NCI-H1417 (cell line): ENCODE measurements at places on chromosomes 6 and 20.

DNA sequence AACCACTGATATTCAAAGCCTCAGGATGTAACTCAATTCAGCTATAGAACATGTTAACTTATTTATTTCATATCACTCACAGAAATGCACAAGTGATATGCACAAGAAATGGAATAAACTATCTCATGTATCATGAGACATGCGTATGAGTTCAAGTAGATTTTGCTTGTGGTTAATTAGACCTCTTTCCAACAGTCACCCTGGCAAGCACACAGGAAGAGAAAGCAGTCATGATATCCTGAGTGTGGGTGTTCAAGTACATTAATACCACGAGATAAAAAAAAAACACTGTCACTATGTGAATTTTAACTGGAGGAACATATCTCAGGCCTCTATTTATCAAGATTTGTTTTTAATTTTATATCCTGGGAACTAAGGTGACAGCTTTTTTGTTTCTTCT is 64.2 kb downstream of the LAMP5 start:
- DNase-seq = no peak

DNA sequence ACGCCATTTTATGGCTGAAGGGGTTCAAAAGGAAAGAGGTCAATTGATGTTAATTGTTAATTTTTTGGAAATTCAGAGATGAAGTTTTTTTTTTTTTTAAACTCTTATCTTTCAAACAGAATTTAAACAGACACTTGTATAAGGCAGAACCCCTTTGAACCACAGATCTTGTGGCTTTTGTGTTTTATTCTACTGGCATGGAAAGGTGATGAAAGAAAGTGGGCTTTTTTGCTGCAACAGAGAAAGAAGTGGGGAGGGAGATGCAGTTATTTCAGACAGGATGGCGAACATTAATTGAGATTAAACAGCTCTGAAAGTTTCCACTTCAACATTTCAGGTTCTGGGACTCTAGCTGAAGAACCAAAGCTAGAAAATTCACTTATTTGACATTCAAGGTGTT is 200.9 kb downstream of the GJA10 start:
- no peak for DNase-seq

GRCh38 chr6:99997141-99997540 is 3.1 kb upstream of the MCHR2 start:
- no peak for DNase-seq

GRCh38 chr6:153994811-153995210 is 44.2 kb upstream of the OPRM1 start:
- no peak for DNase-seq

DNA sequence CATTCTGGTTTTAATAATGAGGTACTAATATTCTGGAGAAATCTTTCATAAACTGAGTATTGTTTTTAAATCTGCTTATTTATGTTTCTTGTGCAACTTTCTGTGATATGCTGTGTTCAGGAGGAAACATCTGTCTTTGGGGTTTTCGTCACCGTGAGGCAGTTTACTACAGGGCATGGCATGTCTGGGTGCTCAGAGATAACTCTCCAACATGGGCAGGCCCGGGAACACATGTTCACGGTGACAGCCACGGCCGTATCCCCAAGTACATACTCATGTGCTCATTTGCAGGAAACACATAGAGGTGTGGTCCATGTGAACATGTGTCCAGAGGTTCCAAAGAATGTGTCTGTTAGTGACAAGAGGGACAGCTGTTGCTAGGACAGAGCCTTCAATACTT is 62.1 kb upstream of the CNKSR3 start:
- no peak for DNase-seq

DNA sequence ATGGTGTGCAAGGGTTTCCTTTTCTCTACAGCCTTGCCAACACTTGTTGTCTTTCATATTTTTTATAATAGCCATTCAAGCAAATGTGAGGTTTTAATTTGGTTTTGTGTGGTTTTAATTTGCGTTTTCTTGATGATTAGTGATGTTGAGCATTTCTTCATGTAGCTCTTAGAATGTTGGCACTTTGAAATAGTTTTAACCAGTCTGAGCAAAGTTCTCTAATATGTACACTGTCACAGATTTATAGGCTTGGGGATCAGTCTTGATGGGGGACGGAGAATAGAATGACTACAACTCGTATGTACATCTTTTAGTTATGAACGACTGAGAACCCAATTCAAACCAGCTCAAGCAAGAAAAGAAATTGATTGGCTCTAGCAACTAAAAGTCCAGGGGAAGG is 1003.1 kb downstream of the KIF16B start:
- no peak for DNase-seq

GRCh38 chr20:29409833-29410805 is 1847.3 kb upstream of the DEFB115 start:
- DNase-seq = no peak

- peak; percentile 29 for DNase-seq
These were observed 2.8 kb upstream of the HTR1B start for GRCh38 chr6:77466055-77466450.

GRCh38 chr6:158011980-158012566 is 30.4 kb downstream of the SYNJ2 start:
- DNase-seq = no peak

- DNase-seq = no peak
These were observed 462.9 kb downstream of the PREX1 start for GRCh38 chr20:48364688-48365421.

GRCh38 chr6:154238831-154239230 is 117.8 kb downstream of the IPCEF1 start:
- no peak for DNase-seq

- peak; percentile 82 for DNase-seq
These were observed at the start of gene SLC22A23 for GRCh38 chr6:3456898-3457709. Gene SLC22A23, minus strand, starts transcription at chr6:3457050. Its CDS starts 491 bp downstream, at chr6:3456559.

DNA sequence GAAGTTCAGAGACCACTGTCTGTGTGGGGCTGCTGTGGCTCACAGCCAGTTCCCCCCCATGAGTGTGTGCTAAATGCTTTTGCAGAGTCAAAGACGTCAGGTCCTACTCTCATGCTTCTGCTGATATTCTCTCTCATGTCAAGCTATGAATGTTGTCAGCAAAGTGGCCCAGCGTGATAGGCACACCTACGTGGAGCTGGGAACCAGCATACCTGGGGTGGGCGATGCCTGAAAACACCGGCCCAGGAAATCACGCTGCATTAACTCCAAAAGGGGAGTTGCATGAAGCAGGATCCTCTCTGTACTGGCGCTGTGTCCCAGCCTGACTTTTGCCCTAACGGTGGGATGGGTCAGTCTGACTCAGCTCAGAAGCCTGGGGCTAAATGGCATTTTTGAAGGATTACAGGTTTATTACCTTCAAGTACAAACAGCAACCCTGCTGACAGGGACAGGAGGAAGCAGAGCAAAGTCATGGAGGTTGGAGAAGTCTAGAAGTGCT is 9.0 kb upstream of the MRPS10 start:
- no peak for DNase-seq

- DNase-seq = no peak
These were observed 13.7 kb upstream of the FAM83C start for GRCh38 chr20:35305682-35306556.

DNA sequence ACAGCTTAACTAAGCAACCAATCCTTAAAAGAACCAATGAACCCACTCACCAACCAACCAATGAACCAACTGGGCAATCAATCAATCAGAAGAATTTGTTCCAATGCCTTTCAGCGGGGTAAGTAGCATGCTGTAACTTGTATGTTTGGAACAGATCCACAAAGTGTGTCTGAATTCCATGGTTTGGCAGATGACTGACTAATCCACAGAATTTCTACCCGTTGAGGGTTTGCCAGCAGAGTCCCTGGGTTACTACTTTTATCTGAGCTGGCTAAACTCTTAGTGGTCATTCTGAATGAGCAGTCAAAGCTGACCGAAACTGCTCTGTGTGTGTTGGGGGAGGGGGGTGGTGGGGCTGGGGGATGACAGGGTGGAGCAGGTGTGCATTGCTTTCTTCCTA is 125.0 kb upstream of the JAG1 start:
- no peak for DNase-seq

DNA sequence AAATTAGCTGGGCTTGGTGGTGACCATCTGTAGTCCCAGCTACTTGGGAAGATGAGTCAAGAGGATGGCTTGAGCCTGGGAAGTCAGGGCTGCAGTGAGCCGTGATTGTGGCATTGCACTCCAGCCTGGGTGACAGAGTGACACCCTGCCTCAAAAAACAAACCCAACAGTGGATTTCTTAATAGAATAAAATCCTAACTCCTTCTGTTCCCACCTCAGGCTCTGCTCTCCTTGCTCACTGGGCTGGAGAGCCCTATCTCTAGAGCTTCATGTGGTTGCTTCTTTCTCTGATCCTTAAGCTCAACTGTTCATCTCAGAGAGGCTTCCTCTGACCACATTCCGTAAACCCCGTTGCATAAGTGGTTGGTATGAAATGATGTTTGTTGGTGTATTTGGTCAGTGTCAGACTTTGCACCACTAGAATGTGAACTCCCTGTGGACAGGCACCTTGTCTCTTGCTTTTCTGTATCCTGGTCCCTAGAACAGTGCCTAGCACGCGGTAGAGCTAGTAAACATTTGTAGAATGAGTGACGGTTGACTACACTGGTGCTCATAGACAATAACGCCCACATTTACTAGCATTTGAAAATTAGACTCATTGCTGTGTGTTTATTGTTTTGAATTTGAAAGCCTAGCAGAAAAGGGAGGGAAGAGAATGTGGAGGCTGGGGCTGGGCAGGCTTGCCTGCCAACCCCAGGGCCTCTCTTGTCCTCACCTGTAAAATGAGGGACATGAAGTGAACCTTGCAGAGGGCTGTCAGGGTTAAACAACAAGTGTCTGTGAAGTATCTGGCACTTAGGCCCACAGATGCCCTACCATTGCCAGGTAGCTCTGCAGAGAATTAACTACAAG is 4.2 kb downstream of the MAPRE1 start:
- DNase-seq = no peak

DNA sequence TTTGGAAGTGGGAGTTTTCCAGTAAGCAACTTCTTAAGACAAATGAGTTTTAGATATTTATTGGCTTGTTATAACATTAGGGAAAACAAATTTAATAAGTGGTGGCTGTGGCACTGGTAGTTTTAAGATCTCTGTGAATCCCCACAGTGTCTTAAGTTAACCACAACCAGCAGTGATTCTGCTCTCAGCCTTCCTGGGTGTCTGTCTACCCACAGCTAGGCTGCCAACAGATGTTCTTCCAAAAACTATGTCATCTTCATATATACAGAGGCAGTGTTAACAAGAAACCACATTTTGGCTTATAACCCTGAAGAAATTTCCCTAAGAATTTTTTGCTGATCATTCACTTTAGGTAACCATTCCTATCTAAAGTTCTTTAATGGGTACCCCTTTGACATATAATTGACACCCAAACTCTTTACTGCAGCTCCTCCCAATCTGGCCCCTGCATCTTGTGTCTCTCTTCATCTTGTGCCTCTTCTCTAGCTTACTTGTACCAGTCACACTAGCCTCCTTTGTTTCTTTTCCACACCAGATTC is 52.7 kb downstream of the TOP1 start:
- DNase-seq = no peak

GRCh38 chr20:35991142-35991771 is 22.9 kb downstream of the CNBD2 start:
- no peak for DNase-seq

DNA sequence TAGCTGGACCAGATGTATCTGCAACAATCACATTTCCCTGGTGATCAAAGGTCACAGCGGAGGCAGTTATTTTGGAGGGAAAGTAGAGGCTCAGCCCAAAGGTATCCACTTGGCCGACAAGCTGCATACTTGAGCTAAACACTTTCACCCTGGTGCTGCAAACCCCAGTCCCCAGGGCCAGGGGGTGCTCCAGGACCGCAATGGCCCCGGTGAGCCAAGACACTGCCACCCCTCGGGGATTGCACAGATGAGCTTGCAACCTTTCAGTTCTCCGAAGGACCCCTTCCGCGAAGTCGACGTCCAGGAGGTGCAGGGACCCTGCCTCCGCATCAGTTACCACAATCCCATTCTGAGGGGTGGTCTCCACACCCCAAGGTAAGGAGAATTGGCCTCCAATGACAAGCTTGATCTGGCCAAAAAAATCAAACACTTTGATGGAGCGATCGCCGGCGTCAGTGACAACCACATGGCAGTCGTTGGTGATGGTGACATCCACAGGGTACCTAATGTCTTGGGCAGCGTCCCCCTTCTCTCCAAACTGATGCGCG is 823 bp downstream of the NHLRC1 start:
- DNase-seq = no peak

DNA sequence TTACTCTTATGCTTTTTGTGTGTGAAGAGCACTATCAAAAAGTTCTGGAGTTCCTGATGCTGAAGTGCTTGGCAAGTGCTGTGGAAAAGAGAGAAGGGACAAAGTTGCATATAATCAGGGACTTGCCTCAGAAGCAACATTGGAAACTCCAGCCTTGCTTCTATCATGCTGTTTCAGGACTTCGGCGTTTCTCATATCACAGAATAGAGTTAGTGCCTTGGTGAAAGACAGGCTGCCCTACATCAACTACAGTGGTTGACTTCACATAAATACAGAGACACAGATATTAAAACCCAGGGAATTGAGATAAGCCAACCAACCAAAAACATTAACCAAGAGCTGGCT is 36.2 kb upstream of the CDKAL1 start:
- DNase-seq = no peak

DNA sequence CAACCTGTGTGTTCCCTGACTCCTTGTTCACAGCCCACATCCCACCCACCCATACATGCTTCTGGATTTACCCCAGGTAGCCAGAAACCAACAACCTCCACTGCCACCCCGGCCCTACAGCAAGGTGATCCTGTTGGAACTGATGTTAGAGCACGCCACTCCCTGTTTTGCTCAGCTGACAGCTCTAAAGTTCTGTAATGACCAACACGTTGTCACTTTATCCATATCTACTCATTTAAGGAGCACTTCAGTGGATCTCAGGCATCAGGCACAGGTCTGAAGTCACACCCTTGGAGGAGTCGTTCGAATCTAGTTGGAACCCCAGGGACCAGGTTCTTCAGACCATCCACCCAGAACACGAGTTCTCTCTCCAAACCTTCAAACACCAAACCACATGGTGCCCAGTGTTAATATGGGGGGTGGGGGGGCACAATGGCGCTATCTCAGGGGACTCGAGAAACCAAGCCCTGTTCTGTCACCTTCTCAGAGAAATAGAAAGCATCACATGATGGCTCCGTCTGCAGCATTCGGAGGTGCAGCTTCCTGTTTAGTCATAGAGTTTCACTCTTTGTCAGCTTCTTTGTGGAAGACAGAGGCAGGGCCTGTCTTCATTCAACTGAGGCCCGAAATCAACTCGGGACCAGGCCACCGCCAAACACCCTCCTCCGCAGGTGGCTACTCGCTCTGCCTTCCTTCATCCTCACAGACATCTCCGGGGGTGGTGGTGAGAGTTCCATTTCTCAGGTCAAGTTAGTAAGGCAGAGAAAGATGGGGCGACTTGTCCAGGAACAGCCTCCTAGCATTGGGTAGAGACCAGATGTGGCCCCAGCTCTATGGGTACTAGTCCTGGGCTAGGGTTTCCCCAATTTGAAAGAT is 142.2 kb downstream of the NFATC2 start:
- no peak for DNase-seq

GRCh38 chr6:133340557-133340956 is 99.4 kb downstream of the EYA4 start:
- no peak for DNase-seq
